ENCODE measurements at places on chromosomes 16 and 17. TPM values are rescaled to one million over a fixed set of nuclear protein-coding genes. Genes with fewer than 3 reads are reported as not detected.

DNA sequence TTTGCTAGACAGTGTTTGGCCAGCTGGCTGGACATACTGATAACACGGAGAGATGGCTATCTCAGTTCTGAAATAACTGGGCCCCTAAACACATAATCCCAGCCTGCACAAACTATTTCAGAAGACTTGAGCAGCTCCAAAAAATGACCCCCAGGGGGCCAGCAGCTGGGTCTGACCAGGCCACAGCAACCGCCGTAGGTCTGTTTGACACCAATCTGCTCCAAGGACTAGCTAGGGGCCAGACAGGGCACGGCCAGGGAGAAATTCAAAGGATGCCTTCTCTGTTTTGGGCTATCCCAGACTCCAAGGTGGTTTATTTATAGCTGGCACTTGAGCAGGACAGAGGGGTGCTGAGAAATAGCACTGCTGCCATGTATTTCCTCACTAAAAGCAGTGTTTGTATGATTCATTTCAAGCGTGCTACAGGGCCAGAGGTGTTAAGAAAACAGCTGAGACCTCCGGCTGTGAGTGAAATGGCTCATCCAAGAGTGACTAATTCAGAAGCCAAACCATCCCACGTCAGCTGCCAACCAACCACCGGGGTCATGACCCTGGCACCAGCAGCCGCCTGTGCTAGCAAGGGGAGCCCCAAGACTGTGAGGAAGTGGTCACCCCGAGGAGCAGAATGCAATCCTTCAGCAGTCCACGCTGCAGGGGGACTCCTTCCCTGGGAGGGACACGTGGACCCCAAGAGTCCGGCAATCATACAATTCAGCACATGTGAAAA, 5.7 kb downstream of the GGA2 start:
- no peak for DNase-seq

Gene C17orf100
- polyA plus RNA-seq = 5.3 TPM

- no peak for DNase-seq
These were observed 206.4 kb downstream of the ENGASE start for GRCh38 chr17:79280866-79281572.

DNA sequence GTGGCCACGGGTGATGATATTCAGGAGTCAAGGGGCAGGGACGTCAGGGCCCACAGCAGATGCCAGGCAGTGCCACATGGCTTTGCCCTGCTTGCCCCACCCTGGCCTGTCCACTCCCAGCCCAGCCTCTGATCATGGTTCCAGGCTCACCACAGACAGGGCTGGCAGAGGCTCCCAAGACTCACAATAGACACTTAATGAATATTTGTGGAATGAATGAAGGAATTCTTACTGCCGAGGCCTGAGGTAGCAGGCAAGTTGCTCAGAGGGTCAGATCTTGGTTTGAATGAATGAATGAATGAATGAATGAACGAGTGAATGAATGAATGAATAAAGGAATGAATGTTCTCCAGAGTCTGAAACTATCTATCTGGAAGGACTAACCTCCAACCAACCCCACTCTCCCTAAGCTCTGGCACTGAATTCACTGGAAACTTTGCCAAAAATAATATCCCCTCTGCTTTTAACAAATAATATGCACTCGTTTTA, 60.9 kb downstream of the RAI1 start:
- no peak for DNase-seq

- no peak for DNase-seq
These were observed 3.4 kb downstream of the ASPSCR1 start for GRCh38 chr17:81980707-81981343.

GRCh38 chr17:70499067-70499786, 329.9 kb downstream of the KCNJ2 start:
- DNase-seq = peak; percentile 14

- no peak for DNase-seq
These were observed 340.7 kb downstream of the SLC39A11 start for GRCh38 chr17:72751746-72752145.

Gene FBXW10B
- polyA plus RNA-seq = 1.5 TPM

Gene PRSS27
- 2.9 TPM for polyA plus RNA-seq

- no peak for DNase-seq
These were observed 257.6 kb downstream of the FOXL1 start for GRCh38 chr16:86835982-86836381.

Gene TMEM94
- 96.8 TPM for polyA plus RNA-seq

Gene ZNF469
- polyA plus RNA-seq = 1.7 TPM

Gene NUP85
- 79.5 TPM for polyA plus RNA-seq

DNA sequence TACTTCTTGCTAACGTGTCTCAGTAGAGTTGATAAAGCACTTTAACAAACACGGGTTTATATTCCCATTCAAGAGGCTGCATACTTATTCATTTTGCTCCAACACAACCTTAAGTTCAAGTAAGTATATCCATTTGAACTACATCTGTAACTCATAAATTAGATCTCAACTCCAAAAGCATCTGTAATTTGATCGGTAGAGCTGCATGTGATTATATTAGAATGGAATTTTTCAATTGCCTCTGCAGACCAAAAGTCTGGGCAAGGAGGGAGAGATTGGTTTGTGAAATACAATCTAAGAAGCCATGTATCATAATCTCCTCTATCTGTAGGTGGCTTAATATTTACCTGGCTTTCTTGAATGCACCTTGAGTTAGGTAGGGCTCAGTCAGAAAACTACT, 371.0 kb downstream of the RBFOX1 start:
- DNase-seq = no peak

Gene EME1
- 8.4 TPM for polyA plus RNA-seq

Gene CLEC18A
- polyA plus RNA-seq = 0.96 TPM

Gene ATP1B2
- 20.5 TPM for polyA plus RNA-seq

DNA sequence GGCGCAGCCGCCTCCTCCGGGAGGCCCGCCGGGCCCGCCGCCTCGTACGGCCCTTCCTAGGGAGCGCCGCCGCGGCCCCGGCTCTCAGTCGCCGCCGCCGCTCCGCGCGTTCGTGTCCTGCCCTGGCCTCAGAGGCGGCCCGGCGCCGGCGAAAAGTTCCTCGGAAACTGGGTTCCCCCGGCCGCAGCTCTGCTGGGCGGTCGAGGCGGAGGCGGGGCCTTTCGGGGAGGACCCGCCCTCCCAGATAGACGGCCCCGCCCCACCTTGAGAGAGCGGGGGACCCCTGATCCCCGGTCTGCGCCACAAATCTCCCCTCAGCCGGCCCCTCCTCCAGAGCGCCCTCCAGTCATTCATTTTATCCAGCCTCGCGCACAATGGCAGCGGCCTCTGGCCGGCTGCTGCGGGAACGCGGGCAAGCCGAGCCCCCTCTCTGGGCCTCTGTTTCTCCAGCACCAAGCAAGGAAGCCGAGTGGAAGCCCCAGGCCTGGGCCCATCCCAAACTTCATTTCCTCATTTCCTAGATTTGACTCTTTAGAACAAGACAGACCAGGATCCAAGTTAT, at the start of gene SREBF1:
Gene SREBF1 (minus strand): TSS at position 169 of the 562 bp plus-strand sequence. CDS start 169 bp downstream, outside the sequence.
- DNase-seq = no peak

Gene TEKT1
- 5.2 TPM for polyA plus RNA-seq

Gene SULT1A3
- polyA plus RNA-seq = 14.6 TPM

- no peak for DNase-seq
These were observed 194.9 kb downstream of the MSI2 start for GRCh38 chr17:57451191-57451590.

DNA sequence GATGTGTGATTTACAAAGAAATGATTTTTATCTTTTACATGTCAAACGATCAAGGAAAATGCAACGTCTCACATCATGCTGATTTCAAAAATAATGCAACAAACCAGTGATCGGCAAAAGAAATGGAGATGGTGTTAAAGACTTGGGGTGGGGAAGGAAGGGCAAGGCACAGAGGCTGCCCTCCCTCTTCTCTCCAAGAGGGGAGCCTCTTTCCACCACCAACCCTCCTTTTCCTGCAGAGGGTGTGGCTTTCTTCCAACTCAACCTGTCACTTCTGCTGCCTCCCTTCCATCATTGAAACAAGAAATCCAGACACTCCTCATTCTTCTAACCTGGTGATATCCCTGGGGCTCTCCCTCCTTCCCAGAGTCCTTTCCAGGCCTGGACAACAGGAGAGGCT, 320.8 kb downstream of the SLC39A11 start:
- DNase-seq = no peak

DNA sequence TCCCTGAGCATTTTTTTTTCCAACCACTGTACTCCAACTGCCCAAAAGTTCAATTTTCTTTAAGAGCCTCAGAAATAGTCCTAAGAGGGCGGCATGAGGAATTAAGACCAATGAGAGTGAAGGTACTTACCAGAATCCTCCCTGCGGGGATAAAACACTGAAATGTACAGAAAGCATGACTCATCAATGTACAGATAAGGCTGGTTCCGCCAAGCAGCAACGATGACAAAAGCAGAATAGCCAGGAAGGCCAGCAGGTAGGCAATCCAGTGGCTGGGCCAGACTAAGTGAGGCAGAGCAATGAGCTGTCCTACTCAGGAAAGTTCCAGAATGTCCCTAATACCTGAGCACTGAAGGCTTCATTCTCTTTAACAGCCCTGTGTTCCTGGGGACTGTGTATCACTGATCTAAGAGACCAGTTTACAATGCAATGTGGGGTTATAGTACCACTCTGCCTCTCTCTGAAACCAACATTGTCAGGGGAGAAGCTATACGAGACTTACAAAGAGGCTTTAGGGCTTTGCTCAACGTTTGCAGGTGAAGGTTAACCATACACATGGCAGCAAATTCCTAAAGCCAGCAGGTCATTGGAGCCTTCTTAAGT, 11.0 kb upstream of the GPR139 start:
- DNase-seq = no peak

DNA sequence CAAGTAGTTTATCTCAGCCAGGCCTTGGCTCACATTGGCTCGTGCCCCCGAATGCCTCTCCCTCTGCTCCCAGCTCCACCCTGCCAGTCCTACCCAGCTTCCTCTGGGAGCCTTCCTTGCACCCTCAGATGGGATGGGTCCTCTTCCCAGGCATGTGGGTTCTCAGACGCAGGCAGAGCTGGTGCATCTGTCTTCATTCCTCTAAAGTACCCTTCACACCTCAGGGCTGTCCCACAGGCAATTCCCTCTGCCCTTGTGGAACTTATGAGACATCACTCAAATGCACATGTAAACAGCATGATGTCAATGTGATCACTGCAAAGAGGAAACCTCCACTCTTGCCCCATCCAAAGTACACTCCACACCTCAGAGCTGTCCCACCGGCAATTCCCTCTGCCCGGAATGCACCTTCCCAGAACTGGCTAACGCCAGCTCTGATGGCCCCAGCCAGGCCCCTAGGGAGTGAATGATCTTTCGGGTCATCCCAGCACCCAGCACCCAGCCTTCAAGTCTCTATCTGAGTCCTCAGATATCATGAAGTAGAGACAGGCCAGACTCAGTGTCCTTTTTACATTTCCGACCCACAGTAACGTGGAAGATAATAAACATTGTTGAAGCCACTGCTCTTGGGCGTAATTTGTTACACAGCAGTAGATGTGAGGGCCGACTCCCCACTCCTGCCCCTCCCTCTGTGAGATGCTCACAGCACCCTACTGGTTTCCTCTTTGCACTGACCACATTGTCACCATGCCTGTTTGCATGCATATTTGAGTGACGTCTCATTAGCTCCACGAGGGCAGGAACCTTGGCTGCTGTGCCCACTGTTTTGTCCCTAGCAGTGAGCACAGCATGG, 85.4 kb downstream of the N4BP1 start:
- DNase-seq = no peak

Gene CEP295NL
- 0.50 TPM for polyA plus RNA-seq

- DNase-seq = no peak
These were observed 3.8 kb upstream of the RPL26 start for GRCh38 chr17:8386841-8387240.

DNA sequence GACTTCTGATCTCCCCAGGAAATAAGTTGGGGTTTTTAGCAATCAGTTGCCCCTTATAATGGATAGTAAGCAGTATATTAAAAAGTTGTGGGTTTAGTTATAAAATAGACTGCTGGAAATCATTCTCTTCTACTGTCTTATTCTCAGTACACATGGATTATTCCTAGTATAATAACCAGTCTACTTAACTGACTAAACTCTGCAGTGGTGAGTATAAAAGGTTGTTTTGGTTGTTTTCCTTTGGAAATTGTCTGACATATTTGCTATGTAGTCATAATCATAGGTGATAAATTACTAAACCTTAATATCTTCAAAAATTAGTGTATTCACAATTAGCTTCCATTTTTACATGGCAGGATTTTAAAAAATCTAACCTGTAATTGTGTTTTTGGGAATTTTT, 31.4 kb downstream of the CTCF start:
- no peak for DNase-seq

- DNase-seq = no peak
These were observed 35.7 kb upstream of the NDRG4 start for GRCh38 chr16:58464047-58464915.

DNA sequence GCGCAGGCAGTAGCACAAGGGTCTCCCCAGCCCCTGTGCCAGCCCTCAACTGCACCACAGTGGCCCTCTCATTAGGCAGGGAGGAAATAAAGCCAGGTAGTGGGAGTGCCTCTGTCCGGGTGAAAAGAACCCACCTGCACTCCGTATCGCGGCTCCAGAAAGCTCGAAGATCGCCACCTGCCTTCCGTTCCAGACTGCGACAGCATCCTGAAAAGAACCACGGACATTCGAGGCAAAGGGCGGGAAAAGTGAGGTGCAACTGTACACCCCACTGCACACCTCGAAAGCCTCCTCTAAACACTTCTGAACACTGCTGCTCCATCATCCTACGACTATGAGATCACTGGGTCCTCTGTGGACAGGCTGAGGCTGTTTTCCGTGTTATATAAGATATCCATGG, 28.7 kb downstream of the IFT140 start:
- DNase-seq = no peak

GRCh38 chr16:30418350-30419181, 11.2 kb downstream of the ZNF771 start:
- DNase-seq = no peak

Gene DPEP3
- not detected for polyA plus RNA-seq

GRCh38 chr16:64074706-64075105, 1047.2 kb downstream of the CDH11 start:
- peak; percentile 38 for DNase-seq

- DNase-seq = no peak
These were observed 17.5 kb downstream of the CIBAR2 start for GRCh38 chr16:85094812-85095211.

DNA sequence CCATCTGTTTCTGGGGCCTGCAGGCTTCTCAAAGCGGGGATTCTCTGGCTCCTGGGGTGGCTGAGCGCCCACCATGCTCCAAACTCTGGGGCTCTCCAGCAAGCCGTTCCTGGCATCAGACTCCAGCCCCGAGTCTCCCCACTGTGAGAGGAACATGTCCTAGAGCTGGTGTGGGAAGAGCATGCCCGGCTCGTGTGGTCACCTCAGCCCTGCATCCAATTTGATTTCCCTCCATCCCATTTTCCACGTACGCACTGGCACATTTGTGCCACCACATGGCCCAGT, 23.2 kb upstream of the KCNJ12 start:
- no peak for DNase-seq

Gene RSAD1
- polyA plus RNA-seq = 55.4 TPM

- no peak for DNase-seq
These were observed 19.3 kb downstream of the CDH1 start for GRCh38 chr16:68756239-68756915.

DNA sequence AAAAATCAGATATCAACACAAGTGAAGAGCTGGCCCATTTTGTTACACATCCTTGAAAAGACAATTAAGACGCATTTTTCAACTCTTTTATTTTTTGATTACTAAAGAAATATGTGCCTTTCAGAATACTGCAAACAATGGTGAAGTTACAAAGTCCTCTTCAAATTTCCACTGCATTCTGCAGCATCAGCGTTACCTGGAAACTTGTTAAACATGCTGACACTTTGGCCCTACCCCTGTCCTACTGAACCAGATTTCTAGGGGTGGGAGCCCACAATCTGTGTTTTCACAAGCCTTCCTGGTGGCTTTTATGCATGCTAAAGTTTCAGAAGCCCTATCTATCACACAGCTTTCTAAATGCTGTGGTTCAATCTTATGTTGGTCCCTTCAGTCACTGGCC, 4.5 kb upstream of the CCL14 start:
- DNase-seq = no peak

GRCh38 chr16:2046893-2047329, 723 bp downstream of the NTHL1 start:
- DNase-seq = no peak
